Muscle of arm (tissue), 14 donors: ENCODE measurements at places on chromosomes 1 and 21.

GRCh38 chr21:21262048-21262447 is 263.8 kb downstream of the NCAM2 start:
- no peak for DNase-seq

DNA sequence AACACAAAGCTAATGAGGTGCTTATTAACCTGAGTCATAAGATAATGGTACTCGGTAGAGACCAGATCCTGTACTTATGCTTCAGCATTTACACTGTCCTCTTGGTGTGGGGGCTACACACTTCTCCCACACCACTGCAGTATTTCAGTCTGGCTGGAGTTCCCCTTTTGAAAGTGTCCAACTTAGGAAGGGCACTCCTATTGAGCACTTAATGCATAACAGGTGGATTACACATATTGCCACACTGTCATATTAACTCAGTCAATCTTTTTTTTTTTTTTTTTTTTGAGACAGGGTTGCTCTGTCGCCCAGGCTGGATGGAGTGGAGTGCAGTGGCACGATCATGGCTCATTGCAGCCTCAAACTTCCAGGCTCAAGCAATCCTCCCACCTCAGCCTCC is 1.5 kb downstream of the GPATCH4 start:
- no peak for DNase-seq

- DNase-seq = no peak
Measured at GRCh38 chr1:1262071-1262470, 11.6 kb downstream of the UBE2J2 start.

DNA sequence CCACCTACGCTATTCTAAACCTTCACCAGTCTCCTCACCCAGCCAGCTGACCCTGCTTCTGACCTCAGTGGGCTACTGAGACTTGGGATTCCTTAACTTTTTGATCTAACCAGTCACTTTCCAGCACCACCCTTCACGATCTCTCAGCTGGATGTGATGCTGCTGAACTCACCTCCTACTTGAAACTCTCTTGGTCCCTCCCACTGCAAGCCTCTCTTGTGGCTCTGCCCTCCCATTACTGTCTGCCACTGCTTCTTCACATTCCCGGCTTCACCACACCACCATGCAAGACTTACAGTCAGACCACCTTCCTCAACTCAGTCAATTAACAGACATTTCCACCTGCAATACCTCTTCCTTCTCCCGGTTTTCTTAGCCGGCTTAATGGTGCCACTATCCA is 6.3 kb downstream of the TAF5L start:
- no peak for DNase-seq

DNA sequence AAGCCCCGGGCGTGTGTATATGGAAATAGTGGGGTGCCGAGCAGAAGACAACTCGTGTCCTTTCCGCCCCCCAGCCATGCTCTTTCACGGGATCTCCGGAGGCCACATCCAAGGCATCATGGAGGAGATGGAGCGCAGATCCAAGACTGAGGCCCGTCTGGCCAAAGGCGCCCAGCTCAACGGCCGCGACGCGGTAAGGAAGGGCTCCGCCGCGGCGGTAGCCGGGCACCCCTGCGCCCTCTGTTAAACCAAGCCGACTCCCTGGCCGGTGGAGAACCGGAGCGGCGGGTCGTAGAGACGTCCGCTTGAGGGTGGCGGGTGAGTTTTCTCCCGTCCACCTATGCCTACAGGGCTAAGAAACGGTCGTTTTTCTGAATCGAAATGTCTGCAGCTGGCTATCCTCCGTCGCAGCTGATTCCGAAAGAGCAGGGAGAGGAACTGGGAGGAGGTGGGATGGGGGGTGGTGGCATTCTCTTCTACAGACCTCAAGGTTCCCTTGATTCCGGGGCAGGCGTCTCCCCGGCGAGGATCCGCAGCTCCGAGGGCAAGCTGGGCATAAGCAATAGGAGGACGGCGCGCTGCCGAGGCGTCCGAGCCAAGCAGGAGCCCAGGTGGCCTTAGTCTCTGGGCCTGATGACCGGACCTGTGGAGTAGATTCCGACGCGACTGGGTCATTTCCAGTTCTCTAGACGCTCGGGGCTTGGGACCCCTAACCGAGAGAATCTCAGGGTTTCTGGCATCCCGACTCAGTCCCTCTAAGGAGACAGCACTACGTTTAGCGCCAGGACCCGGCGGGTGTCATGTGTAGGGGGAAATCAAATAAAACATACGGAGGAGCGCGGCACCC is 856 bp downstream of the LHX9 start:
- DNase-seq = no peak

GRCh38 chr1:50959303-50959912 is 659 bp downstream of the FAF1 start:
- no peak for DNase-seq

DNA sequence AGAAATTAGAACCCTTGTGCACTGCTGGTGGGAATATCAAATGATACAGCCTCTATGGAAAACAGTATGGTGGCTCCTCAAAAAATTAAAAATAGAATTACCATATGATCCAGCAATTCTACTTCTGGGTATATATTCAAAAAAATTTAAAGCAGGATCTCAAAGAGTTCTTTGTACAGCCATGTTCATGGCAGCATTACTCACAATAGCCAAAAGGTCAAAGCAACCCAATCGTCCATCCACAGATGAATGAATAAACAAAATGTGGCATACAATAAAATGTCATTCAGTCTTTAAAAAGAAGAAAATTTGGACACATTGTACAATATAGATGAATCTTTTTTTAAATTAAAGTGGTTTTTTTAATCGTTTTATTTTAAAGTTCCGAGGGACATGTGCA is 36.3 kb upstream of the ERG start:
- DNase-seq = no peak

DNA sequence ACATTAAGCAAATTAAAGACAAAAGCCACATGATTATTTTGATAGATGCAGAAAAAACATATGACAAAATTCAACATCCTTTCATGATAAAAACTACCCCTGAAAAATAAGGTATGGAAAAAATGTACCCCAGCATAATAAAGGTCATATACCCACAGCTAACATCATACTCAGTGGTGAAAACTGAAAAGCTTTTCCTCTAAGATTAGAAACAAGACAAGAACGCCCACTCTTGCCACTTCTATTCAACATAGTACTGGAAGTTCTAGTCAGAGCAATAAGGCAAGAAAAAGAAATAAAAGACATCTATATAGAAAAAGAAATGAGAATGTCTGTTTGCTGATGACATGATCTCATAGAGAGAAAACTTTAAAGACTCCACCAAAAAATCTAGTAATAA is 20.7 kb downstream of the ERO1B start:
- DNase-seq = no peak

GRCh38 chr1:234474375-234474774 is 4.6 kb downstream of the TARBP1 start:
- DNase-seq = no peak

- DNase-seq = no peak
Measured at GRCh38 chr1:173758110-173758509, 43.3 kb downstream of the KLHL20 start.

DNA sequence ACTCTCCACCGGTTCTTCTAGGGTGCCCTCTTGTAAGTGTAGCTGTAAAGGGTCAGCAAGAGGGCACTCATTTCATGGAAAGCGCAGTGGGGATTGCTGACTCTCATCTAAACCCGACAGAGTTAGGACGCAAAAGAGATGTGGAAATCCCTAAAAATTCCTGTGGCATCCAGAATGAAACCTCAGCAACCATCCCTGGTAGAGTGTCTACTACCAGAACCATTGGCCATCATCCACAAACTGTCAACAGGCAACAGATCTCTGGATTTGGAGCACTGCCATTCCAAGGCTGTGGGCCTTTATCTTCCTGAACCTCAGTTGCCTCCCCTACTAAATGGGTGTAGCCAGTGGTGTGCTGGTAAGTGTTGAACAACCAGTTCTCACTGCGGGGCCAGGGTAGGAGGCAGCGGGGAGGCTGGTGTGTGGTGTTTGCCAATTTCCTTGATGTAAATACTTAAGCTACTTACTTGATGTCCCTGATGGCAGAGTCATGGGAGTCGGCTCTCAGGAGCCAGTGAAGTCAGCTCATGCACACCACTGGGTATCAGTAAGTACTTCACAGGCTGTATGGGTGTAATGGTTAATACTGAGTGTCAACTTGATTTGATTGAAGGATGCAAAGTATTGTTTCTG is 195.8 kb downstream of the KAZN start:
- DNase-seq = no peak

DNA sequence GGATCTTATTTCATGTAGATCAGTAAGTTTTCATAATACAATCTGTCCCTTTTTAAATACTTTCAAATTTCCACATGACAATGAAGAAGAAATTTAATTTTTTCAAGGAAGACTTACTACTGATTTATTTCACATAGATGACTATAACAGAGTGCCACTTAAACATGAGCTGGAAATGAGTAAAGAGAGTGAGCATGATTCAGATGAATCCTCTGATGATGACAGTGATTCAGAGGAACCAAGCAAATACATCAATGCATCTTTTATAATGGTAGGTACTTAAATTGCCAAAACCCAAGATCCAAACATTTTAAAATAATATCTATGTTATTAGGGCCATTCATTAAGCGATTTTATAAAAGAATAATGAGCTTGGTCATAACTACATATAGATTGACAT is 110.4 kb downstream of the PTPRC start:
- no peak for DNase-seq

DNA sequence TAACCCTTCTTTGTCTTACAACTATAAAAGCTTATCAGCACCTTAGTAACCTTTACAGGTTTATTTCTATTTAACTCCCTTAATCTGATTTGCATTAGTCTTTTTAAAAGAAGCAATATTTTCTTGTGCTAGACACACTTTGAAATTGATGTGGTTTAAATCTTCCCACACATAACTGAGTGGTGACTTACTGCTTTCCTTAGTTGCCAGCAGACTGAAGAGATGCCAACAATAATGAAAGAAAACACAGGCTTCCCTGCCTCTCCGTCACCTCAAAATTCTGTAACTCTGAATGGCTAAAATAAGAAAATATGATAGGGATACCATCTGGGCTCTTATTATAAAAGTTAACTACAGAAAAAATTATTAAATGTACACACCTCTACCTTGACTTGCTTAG is 196.8 kb downstream of the PTBP2 start:
- DNase-seq = no peak

GRCh38 chr1:119631433-119632102 is 16.5 kb downstream of the ZNF697 start:
- DNase-seq = peak; percentile 78

- no peak for DNase-seq
Measured at GRCh38 chr1:207581496-207582153, 63.3 kb upstream of the CR1L start.

- no peak for DNase-seq
Measured at GRCh38 chr1:205449750-205450443, 5.9 kb downstream of the BLACAT1 start.

DNA sequence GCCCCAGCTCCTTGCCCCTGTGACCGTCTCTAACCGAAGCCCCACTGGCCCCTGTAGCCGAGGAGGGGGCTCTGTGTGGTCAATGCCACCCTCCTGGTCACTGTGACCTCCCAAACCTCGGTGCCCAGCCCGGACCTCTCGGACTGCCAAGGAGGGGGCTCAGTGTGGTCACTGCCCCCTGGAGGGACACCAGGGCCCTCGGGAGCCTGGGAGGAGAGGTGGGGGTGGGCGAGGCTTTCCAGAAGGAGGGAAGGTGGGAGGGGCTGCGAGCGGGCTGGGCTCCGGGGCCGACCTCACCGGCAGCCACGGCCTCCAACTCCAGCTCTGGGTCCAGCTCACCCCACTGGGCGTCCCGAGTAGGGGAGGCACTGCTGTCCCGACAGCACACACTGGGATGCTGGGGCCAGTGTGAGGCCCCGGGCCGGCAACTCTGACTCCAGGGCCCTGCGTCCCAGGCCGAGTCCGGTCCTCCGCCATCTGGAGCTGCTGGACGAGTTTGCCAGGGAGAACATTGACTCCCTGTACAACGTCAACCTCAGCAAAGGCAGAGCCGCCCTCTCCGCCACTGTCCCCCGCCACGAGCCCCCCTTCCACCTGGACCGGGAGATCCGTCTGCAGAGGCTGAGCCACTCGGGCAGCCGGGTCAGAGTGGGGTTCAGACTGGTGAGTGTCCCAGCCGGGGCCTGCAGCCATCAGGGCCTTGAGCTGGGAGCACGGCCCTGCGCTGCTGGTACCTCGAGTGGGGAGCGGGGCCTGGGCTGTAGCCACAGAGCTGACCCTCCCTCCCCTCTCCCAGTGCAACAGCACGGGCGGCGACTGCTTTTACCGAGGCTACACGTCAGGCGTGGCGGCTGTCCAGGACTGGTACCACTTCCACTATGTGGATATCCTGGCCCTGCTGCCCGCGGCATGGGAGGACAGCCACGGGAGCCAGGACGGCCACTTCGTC is 6.4 kb downstream of the SCNN1D start:
- no peak for DNase-seq

DNA sequence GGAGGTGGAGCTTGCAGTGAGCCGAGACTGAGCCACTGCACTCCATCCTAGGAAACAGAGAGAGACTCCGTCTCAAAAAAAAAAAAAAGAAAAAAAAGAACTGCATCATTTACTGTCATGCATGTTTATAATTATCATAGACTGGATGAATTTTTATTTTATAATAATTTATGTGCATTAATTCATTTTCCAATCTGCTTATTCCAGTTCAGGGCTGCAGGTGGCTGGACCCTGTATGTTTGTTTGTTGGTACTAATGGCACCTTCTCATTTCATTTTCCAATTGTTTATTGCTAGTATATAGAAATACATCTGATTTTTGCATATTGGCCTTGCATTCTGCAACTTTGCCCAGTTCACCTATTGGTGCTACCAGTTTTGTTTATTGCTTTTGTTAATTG is 19.0 kb upstream of the SOX13 start:
- no peak for DNase-seq

GRCh38 chr21:37207441-37208009 is 59.6 kb downstream of the VPS26C start:
- no peak for DNase-seq

GRCh38 chr1:34828611-34829010 is 30.9 kb downstream of the SMIM12 start:
- no peak for DNase-seq

DNA sequence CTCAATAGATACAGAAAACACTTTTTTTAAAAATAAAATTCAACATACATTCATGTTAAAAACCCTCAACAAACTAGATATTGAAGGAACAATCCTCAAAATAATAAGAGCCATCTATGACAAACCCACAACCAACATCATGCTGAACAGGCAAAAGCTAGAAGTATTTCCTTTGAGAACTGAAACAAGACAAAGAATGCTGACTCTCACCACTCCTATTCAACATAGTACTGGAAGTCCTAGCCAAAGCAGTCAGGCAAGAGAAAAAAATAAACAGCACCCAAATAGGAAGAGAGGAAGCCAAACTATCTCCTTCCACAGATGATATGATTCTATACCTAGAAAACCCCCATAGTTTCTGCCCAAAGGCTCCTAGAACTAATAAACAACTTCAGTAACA is 46.2 kb upstream of the IVNS1ABP start:
- DNase-seq = no peak

DNA sequence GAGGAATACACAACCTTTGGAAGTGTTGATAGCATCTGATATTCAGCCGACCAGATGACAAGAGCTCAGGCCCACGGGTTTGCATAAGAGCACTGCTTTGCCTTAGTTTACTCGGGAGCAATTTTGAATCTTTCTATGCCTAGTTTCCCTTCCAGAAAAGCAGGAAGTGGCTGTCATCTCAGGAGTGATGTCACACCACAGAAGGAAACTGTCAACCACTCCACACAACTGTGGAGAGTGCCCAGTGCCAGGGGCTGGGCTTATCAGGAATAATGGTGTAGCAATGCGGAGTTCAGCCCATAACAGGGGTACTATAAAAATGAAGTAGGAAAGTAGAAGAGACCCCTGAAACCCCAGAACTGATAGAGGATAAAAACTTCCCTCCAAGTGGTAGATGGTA is 28.4 kb downstream of the NTPCR start:
- DNase-seq = no peak
